Sciatic nerve (tissue), 2 donors: ENCODE measurements at places on chromosomes 5 and 9. TPM values are rescaled to one million over a fixed set of nuclear protein-coding genes. Genes with fewer than 3 reads are reported as not detected.

- peak; percentile 94 for DNase-seq
Measured at GRCh38 chr9:88534456-88535225, at the start of gene NXNL2. Gene NXNL2 (plus strand): TSS chr9:88535178. CDS start chr9:88535435, 257 bp downstream.

DNA sequence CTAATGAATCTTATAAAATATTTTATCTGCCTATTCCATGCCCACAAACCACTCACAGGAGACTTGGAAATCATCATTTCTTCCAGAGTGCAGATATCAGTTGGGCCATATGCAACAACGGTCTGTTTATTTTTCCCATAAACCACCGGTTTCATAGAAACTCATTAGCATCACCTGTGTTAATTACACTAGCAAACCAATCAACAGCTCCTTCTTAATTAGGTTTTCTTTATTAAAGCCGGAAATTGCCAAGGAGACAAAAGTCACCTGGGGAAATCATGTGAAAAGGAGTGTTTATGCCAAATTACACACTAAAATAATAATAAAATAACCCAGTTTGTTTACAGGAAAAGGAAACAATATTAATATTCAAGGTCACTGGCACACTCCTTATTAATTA, 129.6 kb downstream of the EBF1 start:
- no peak for DNase-seq

GRCh38 chr5:68780299-68780955, 313.4 kb upstream of the SLC30A5 start:
- no peak for DNase-seq

DNA sequence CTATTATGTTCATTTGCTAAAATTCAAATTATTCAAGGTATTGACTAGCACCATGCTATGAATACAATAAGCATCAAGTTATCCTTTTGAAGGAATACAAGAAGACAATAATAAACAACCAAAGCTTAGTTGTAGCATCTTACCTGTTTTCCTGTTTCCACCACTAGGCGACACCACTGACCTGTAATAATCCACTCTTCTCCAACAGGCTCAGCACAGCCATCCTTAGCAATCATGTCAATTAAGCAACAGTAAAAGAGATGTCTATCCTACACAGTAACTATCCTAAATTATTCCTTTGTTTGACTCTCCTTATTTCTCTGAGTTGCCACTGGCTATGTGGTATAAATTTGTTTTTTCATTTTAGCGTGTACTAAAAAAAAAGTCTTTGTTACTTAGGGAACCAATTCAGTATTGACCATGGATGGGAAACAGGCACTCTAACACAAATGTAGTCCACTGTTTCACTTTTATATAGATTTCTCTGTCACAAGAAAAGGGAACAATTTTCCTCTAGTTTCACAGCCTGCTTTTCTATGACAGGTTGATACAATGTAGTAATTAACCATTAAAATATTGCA, 46.2 kb downstream of the PCA3 start:
- DNase-seq = no peak

DNA sequence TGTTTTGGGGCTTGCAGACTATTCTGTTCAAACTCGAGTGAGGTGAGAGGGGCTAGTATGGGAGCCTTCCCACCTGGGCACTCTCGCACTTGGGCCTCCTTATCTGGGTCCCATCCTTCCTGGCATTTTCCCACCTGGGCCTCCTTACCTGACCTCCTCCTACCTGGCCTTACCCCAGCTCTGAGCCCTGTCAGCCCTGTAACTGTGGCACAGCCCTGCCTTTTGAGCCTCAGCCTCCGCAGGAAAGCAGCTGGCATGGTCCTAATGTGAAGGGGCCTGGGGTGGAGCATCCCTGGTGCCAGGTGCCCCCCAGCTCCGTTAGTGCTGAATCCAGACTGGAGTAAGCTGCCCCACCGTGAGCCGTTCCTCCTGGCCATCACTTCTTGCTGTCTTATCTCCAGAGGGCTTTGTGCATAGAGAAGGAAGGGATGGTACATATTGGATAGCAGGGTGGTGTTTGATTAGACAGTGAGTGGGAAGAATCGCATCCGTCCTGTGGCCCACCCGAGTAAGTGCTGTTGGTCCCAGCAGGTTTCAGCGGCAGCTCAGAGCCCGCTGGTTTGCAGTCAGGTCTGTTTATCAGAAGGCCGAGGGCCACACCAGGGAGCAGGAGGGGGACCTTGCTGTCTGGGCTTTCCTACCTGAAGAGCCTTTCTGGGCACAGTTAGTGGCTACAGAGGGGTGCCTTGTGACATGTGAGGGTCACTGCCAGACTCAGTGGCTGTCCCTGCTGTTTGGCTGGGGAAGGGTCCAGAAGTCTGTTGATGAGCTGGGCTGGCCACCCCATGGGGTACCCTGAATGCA, 76.5 kb downstream of the WNK2 start:
- no peak for DNase-seq

DNA sequence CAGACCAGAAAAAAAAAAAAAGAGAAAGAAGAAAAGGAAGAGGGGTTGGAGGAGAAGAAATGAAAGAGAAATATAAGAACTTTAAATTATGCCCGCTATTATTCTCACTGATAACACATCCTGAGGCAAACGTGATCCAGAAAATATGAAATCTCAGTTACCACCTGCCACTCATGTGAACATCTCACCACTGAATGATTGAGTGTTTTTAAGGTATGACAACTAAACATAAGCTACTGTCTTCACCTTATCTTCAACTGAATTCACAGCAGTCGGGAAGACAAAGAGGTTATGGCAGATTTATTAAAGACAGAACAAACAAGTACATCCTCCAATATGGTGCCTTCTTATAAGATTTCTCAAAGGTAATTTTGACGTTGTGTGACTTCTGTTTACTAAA, 327.9 kb downstream of the TMEM161B start:
- DNase-seq = no peak

DNA sequence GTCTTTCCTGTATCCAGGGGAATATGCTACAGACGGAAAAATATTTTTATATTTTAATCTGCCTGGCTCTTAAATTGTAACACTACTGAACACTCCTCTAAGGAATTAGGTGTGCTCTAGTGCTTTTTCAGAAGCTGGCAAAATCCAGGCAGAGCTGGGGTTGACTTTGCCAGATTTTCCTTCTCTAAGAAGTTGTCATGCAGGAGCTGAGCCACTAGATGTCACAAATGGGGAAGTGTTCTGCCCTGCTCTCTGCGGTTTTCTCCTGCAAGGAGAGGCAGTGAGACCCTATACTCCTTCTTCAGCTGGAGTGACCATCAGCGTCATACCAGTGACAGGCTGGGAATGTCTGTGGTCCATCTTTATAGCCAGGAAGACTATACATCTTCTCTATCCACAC, 112.5 kb downstream of the HAPLN1 start:
- no peak for DNase-seq

BTNL8 gene
- 0.53 TPM for total RNA-seq

PRSS3 gene
- total RNA-seq = not detected

BARHL1 gene
- not detected for total RNA-seq

CAPSL gene
- not detected for total RNA-seq

RAD50 gene
- total RNA-seq = 31.5 TPM

PRDM9 gene
- total RNA-seq = not detected

MPDZ gene
- 112 TPM for total RNA-seq

ELP1 gene
- total RNA-seq = 21.8 TPM

PCDHB1 gene
- total RNA-seq = 0.09 TPM

SELENOP gene
- total RNA-seq = 801 TPM
